ENCODE measurements at places on chromosomes 7 and 10. TPM values are rescaled to one million over a fixed set of nuclear protein-coding genes. Genes with fewer than 3 reads are reported as not detected.

Gene SLC26A3
- polyA plus RNA-seq, result not detected

Gene CAV2
- 265 TPM for polyA plus RNA-seq

Gene SORBS1
- 0.40 TPM for polyA plus RNA-seq

Gene ITGB8
- polyA plus RNA-seq, result 12.3 TPM

Gene HGF
- polyA plus RNA-seq, result 129 TPM

Gene MMP21
- 0.07 TPM for polyA plus RNA-seq

Gene NPTX2
- 0.02 TPM for polyA plus RNA-seq

Gene ADAMTS14
- polyA plus RNA-seq, result 4.6 TPM

Gene TMEM130
- polyA plus RNA-seq, result 11.3 TPM

Gene NACAD
- polyA plus RNA-seq, result 0.64 TPM

Gene WNT8B
- polyA plus RNA-seq, result not detected

Gene SPACDR
- 0.76 TPM for polyA plus RNA-seq

Gene CXCL12
- polyA plus RNA-seq, result 93.4 TPM

Gene TRIM50
- polyA plus RNA-seq, result not detected

Gene CDNF
- 2.1 TPM for polyA plus RNA-seq

Gene LIPK
- polyA plus RNA-seq, result not detected

Gene ADAP1
- 0.89 TPM for polyA plus RNA-seq

Gene DYDC2
- polyA plus RNA-seq, result not detected

Gene CPEB3
- polyA plus RNA-seq, result 0.36 TPM

Gene GRID2IP
- 0.02 TPM for polyA plus RNA-seq

Gene SPDYE1
- not detected for polyA plus RNA-seq

Gene SPDYE5
- not detected for polyA plus RNA-seq

Gene FOXP2
- 2.8 TPM for polyA plus RNA-seq

Gene RAPGEF5
- polyA plus RNA-seq, result 0.16 TPM
